Stimulated activated CD8-positive, alpha-beta memory T cell treated with anti-CD3 and anti-CD28 coated beads, Interleukin-7, amount 100 ng/mL, for 1 hour (primary cell): ENCODE measurements at places on chromosomes 2 and 18.
A peak's percentile ranks its signal among the peaks of the same experiment; 100 is the strongest.

GRCh38 chr2:237701859-237702390 is 74.5 kb downstream of the LRRFIP1 start:
- no peak for DNase-seq

DNA sequence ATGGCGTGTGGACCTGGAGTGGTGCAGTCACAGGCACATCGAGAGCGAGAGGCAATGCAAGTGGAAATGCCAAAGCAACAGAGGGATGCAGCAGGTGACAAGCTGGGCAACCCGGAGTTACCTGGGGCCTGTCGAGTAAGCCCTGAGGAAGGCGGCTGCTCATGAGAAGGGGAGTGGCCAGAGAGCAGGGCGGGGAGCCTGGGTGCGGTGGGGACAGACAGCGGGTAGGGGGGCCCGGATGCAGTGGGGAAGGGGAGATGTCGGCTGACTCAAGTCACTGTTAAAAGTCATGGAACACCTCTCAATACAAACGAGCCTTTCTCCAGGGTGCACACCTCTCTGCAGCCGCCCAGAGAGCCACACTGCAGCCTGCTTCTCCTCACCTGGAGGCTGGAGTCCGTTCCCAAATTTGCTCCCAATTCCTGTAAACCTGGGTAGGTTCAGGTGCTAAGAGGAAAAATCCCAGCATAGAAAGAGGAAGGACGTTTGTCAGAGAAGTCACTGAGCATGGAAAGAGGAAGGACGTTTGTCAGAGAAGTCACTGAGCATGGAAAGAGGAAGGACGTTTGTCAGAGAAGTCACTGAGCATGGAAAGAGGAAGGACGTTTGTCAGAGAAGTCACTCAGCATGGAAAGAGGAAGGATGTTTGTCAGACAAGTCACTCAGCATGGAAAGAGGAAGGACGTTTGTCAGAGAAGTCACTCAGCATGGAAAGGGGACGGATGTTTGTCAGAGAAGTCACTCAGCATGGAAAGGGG is 71.7 kb upstream of the TWIST2 start:
- DNase-seq = no peak

- DNase-seq = peak; percentile 64
These were observed 24.6 kb downstream of the MAIP1 start for GRCh38 chr2:199979832-199980628.

- DNase-seq = no peak
These were observed 19.3 kb upstream of the MC2R start for GRCh38 chr18:13934676-13935075.

DNA sequence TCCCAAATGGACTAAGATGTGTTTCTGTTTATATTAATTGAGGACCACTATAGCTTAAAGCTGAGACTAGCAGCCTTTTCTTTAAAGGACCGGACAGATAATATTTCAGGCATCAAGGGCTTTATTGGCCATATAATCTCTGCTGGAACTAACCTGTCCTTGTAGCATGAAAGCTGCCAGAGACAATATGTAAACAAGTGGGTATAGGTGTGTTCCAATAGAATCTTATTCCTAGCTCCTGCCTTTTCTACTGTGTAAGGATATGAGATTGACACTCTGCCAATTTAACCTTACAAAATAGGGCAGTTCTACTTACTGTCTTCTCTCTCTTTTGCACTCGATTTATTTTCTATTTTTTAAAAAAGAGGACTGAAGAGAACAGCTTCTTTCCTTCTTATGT is 74.0 kb downstream of the RHBDD1 start:
- DNase-seq = no peak

GRCh38 chr2:86249176-86249575 is 49.9 kb downstream of the MRPL35 start:
- no peak for DNase-seq

DNA sequence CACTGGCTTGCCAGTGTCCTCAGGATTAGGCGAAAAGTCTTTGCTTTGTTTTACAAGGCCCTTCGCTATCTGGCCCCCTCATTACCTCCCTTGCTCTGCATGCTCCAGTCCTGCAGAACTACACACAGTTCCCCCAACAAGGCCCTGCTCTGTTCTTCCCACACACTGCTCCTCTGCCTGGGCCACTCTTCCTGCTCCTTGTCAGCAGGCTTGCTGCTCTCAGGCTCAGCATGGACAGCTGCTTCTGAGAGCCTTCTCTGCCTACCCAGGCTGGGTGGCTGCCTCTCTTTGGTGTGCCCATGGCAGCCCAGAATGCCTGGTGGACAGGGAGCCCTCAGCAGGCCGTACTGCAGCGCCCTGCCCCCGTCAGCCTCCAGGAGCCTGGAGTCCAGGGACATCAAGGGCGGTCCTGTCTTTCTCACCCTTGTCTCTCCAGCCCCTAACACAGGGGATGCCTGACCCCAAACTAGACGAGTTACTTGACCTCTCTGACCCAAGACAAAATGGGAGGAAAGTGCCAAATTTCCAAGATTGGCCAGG is 111.1 kb downstream of the MSH2 start:
- DNase-seq = no peak

DNA sequence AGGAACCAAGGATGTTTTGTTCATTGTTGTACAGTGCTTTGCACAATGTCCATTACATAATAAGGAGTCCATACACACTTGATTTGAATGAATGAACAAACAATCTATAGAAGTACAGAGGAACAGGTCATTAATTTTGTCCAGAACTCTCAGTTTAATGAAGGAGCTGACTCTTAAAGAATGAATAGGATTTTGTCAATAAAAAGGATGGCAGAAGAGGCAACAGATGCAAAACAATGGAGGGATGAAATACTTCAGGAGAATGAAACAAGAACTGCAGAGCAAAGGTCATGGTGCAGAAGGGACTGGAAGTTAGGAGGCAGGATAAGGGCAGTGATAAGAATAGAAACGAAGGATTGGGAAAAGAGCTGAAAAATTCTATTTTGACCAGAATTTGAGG is 28.7 kb upstream of the COL5A2 start:
- no peak for DNase-seq

DNA sequence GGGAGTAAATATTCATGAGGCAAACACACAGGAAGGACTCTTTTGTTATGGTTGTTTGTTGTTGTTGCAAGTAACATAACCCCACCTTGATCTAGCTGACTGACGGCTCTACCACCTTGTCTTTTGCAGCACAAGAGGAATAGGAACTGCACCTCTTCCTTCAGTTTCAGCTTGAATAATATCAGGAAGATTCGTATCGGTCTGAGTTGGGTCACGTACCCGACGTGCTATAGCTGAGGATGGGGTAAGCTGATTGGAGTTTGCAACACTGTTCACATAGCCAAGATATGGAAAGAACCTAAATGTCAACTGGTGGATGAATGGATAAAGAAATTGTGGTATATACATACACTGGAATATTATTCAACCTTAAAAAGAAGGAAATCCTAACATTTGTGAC is 14.5 kb upstream of the IL1RN start:
- DNase-seq = no peak

DNA sequence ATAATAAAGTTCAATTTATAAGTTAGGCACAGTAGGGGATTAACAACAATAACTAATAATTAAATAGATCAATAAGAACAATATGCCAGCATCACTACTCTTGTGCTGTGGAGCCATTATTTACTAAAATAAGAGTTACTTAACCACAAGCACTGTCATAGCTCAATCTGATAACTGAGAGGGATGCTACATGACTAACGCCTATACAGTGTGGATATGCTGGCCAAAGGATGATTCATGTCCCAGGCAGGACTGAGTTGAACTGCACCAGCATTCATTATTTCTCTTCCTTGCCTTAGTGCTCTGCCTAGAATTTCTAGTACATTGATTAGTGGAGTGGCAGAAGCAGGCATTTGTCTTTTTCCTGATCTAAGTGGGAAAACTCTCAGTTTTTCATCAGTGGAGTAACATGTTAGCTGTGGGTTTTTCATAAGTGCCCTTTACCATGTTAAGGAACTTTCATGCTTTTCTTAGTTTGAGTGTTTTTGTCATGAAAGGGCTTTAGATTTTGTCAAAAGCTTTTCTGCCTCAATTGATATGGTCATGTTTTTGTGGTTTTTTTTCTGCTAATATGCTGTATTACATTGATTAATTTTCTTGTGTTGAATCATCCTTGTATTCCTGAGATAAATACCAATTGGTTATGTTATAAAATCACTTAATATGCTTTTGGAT is 21.7 kb downstream of the KIAA1328 start:
- DNase-seq = no peak

DNA sequence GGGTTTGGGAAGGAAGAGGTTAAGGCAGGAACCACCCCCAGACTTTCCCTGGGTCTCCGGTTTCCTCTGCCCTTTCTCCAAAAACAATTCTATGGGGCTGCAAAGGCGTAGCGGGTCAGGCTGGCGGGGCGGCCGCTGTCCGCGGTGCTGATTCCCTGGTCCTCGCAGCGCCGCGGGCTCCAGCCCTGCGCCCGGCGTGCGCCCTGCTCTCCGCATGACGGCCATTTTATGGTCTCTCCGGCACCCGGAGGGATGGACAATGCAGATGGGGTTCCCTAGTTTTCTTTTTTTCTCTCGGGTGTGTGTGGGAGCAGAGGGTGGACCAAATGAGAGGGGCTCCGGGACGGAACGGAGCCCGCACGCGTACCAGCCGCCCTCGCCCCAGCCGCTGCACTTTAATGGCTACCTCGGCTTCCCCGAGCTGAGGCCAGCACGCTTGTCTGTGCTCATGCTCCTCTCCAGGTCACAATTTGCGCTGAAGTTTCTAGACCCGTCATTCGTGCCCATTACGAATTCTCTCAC is 1.6 kb downstream of the ST8SIA3 start:
- DNase-seq = no peak

DNA sequence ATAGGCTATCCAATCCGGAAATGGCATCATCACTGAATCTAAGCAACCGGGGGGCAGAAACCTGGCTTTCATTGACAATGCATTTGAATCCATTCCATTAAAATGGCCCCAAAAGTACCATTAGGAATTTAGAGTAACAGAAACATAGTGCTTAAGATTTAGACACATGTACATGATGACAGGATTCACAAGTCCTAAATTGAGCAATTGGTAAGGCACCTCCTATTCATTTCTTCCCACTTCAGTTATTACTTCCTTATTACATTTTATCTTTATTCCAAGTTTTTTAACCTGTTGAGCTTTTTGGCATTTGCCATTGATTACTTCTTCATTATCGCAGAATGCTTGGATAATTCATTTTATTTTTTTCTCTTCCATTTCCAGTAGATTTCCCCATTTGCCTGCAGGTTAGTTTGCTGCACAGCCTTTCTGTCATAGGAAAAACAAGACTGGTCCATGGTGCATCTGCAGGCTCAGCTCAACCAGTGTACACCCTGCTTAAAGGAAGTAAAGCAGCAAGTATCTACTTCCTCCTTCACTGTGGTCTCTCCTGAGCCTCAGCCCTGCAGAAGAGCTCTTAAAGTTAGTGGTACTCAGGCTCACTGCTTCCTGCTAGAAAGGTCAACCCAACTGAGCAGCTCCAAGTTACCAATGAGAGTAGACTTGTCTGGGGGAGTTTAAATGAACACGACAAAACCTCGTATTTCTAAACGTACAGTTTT is 89.2 kb downstream of the DOCK10 start:
- DNase-seq = no peak

GRCh38 chr2:219127037-219127635 is 33.5 kb downstream of the NHEJ1 start:
- DNase-seq = no peak

DNA sequence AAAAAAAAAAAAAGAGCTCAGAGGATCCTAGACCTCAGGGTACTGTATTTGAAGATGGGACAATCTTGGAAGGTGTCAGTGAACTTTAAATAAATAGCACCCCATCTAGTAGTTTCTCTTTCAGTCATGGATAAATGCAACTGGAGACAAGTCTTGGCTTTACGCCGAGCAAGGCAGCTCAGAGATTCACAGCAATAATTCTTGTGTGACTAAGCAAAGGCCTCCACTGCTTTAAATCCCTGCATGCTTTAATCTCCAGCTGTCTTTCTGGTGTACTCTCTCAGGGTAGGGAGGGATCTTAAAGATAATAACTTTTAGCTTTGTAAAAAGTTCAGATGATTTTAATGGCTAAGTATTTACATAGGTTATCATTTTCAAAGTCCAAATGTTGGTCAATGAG is 36.3 kb downstream of the NRXN1 start:
- DNase-seq = no peak

GRCh38 chr2:218284106-218284811 is 8.0 kb downstream of the TMBIM1 start:
- peak; percentile 35 for DNase-seq

DNA sequence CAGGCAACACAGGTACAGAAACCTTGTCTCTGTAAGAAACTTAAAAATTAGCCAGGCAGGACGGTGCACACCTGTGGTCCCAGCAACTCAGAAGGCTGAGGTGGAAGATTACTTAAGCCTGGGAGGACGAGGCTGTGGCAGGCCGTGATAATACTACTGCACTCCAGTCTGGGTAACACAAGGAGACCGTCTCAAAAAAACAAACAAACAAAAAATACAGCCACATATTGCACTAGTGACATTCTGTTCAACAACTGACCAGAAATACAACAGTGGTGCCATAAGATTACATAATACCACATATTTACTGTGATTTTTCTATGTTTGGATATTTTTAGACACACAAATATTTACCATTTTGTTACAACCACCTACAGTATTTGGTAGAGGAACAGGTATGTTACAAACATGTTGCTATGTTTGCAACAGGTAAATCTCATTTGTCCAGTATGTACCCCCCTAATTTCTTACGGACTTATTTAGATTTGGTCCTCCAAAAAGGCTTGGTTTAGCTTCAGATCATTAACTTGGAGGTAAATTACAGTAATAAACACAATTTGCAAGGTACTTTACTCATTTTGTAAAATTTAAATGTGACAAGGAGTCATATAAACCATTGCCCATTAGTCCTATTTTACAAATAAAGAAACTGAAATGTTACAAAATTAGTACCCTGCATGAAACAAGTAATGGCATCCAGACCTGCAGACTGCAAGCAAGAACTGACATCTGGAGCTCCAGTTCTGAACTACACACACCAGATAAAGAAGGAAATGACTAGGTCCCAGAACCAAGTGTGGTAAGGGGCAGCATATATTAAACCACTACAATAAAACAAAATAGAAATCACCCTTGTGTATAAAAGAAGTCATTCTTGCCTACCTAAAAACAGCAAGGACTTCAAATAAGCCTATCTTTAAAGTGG is 36.8 kb downstream of the TRIP12 start:
- no peak for DNase-seq

DNA sequence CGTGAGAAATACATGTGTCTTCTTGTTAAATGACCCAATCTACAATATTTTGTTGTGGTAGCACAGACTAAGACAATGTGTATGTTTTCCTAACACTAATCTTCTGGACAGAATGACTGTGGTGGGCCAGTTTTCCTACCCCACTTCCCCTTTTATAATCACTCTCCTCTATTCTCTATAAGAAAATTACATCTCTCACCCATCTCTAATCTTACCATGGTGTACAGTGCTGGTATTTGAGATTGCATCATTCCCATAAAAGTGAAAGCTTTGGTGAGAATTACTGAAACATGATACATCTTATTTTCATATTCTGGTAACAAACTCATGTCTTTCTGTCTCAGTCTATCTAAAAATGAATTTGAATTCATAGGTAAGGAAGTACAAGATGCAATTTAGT is 40.5 kb downstream of the CAVIN2 start:
- no peak for DNase-seq

DNA sequence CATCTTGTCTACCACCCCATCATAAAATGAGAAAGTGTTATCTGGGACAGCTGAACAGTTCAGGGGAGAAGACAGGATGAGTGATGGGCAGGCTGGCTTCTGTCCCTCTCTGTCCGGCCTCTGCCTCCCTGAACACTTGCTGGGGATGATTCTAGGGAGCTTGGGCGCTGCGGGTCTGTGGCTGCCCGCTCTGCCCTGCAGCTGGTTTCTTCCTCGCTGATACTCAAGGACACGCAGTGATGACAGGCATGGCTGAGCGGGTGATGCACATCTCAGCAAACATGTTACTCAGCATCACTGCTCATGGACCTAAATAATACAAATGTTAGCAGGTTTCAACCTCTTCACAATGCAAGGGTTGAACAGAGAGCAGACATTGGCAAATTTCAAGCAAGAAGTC is 161.1 kb downstream of the TMEM18 start:
- DNase-seq = no peak
